CD4-positive, alpha-beta T cell treated with Interferon gamma for 1 hour (primary cell): ENCODE measurements at places on chromosomes 12 and 14.

- no peak for DNase-seq
These were observed 138.0 kb downstream of the AACS start for GRCh38 chr12:125203145-125203765.

DNA sequence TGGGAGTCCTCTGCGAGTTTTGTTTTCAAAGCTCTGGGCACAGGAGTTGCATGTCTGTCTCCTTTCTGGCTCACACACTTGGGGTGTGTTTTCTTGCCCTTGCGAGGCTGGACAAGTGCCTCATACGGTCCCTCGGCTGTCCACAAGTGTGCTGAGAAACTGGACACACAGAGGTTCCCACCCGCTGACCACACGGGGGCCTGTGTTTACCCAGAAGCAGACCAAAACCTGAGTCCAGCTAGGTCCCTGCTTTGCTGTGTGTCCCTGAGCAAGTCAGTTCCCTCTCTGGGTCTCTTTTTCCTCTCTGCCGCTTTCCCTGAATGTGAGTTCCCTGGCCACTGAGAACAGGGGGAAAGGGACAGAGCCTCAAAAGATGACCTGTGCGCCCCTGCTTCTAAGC is 678 bp upstream of the OAS2 start:
- no peak for DNase-seq

DNA sequence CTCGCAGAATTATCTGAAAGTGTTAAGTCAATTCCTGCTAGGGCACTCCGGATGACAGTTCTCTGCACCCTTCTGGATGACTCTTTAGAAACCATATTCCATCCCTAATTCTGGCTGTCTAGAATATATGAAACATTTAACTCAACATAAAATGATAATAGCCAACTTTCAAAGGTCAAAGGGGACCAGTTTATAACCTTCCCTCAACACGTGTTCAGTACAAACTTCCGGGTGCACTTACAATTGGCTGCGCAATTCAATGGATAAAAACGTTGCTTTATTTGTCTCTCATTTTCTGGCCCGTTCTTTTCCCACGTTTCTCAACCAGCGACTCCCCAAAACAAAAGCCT is 1.3 kb downstream of the SBNO1 start:
- DNase-seq, result no peak

DNA sequence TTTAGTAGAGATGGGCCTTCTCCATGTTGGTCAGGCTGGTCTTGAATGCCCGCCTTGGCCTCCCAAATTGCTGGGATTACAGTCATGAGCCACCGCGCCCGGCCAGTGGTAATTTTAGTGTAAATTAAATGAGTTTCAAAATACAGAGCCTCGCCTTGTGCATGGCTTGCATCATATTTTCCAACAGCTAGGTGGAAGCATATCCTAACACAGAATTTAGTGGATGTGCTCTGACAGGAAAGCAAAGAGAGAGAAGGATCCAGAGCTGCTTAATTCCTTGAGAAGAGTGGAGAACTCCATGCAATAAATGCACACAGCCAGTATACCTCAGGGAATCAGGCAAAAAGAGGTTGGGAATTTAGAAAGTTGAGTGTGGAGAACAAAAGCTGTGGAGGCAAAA is 2.5 kb downstream of the OR6C2 start:
- DNase-seq, result no peak

GRCh38 chr12:125072496-125072895 is 7.3 kb downstream of the AACS start:
- DNase-seq, result no peak

- DNase-seq, result no peak
These were observed 296.6 kb downstream of the ADGRD1 start for GRCh38 chr12:131250028-131250950.

- DNase-seq, result no peak
These were observed 41.6 kb upstream of the CAPRIN2 start for GRCh38 chr12:30796313-30796780.

DNA sequence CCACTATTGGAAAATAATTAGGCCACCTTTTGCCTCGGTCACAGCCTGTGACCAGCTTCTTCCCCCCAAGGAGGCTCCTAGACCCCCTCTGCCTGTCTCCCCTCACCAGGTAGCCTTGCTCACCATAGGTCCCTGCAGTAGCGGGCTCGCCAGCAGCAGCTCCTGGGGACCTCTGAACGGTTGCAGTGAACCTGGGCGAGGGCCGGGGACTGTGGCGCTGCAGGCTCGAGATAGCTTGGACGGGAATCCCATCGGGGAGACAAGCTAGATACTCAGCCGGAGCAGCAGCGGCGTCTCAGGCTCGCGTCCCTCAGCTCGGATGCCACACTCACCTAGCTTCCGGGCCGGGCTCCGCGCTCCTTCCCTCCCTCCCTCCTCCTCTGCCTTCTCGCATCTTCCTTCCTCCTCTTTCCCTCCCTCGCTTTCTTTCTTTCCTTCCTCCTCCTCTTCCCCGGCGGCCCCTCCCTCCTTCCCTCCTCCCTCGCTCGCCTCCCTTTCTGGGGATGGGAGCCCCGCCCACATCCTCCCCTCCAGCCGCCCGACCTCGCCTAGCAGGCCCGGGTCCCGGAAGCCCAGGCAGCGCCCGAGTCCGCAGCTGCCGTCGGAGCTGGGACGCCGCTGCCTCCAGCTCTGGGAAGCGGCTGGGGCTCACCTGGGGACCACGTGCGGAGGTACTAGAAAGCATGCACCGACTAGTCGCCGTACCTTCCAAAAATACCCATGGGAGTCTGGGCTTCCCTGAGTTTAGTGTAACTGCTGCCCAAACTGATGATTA is at the start of gene BMP4:
BMP4 (minus strand) TSS at position 399 of the 775 bp plus-strand sequence. CDS start 4,603 bp downstream, outside the sequence.
- no peak for DNase-seq

GRCh38 chr12:39392154-39392925 is 50.6 kb downstream of the KIF21A start:
- no peak for DNase-seq

- DNase-seq, result no peak
These were observed 436 bp downstream of the VPS33A start for GRCh38 chr12:122265886-122266229.

DNA sequence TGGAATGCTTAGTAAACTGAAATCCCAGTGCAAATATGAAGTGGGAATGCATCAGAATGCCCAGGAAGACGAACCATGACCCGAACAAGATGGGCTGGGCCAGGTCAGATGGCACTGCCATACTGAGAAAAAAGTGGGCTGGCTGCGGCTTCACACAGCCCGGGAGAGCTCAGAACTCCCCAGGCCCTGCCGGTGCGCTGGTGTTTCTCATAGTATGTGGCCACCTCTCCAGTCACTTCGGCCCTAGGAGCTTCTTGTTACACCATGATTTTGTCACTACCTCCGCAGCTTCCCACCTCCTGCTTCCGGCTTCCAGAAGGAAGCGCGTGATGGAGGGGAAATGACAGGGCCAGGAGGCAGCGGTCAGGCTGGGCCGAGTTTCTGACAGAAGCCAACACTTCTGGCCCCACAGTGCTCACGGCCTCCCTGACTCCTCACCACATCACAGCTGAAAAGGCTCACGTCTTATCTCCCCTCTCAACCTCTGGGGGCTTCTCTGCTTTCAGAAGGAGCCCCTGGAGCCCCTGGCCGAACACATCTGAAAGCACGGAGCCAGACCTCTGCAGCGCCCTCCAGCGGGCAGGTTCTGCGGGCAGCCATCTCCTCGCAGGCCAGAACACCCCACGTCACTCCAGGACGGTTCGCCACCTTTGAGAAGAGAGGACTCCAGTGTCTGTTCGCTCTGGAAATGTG is 30.7 kb downstream of the DAD1 start:
- DNase-seq, result peak; percentile 53

DNA sequence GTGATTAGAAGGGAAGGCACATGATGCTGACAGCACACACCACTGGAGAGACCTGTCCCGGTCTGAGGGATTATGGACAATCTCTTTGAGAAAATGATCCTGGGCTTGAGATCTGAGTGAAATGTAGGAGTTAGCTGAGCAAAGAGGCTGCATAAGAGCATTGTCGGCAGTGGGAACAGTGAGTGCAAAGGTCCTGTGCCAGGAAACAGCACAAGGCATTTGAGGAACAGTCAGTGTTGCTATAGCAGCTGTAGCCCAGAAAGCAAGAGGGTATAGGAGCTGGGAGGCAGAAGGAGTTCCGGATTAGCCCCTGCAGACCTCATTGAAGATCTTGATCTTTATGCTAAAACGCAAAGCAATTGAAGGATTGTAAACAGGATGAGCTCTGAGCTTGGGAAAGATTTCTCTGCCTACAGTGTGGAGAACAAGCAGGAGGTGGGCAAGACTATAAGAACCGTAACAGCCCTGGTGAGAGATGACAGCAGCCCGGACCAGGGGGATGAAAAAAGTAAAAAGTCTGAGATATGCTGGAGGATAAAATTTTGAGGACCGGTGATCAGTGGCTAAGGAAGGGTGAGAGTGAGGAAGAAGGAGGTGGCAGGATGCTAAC is 28.5 kb downstream of the CFL2 start:
- no peak for DNase-seq

DNA sequence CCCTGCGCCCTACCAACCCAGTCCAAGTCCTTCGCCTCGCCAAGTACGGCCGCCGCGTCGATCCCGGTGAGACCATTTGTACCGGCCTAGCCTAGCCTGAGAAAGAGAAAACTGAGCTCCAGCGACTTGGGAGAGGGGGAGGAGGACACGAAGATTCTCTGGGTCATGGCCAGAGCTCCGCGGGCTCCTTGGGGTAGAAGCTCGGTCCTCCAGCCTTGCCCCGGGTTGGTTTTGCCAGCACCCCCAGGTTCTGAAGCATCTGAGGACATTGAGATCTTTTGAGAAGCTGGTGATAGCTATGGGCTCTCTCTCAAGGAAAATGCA is 7.3 kb downstream of the LHX5 start:
- DNase-seq, result no peak

GRCh38 chr14:96065661-96066459 is 26.7 kb downstream of the C14orf132 start:
- no peak for DNase-seq
